Cortex of kidney (tissue), 1 donor: ENCODE measurements at places on chromosomes 1 and 21.

DNA sequence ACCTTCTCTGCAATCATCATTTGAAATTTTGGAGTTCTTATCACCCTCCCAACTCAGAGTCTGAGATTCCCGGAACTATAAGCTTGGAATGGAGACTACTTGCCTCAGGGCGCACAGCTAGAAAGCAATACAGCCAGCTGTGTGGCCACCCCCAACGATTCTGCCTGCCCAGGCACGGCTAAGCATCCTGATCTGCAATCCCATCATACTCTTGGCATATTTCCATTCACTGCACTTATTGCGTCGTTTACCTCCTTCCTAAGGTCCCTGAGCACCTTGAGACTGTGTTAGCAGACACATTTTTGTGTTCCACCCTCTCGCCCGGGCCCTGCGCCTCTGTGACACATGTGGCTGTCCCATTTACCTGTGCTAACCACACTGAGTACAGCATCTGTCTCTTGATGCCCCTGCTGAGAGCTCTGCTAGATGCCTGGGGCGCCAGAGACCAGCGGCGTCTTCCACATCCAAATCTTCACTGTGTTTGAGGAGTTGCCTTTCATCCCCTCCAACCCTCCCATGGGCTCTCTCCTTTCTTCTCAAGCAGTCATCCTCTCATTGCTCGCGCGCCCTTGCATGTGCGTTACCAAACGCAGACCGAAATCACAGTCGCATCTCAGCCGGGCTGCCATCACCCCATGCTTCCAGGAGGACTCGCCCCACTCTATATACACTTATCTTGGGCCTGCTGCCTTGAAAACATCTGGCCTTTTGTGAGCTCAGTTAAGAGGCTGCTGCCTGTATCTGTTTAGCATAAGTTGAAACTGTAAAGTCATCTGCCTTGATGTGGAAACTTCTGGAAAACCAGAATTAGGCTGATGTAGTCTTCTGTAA, 3.5 kb upstream of the CLDN19 start:
- no peak for DNase-seq

DNA sequence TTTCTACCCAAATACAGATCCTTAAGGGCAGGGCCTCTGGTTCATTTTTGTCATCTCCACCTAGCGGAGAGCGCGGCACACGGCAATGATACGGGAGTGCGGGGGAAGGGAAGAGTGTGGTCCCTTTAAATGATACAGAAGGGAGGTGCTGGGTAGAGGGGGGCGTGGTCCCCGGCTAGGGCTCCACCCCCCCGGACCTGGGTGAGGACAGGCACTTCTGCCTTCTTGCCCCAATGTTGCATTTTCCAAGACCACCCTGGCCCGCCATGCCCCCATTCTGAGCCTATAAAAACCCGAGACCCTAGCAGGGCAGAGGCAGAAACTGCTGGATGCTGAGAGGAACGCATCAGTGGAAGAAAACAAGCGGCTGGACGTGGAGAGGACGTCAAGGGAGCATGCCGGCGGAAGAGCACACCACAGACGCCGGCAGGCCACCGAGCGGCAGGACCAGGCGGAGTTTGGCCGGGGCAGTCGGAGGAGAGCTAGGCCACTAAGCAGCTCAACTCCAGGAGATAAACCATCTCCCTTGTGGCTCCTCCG, 30.0 kb downstream of the LRRC3 start:
- DNase-seq: no peak

GRCh38 chr21:39056636-39057035, 126.6 kb downstream of the PSMG1 start:
- DNase-seq: no peak

- no peak for DNase-seq
Measured at GRCh38 chr1:21511579-21512522, 2.6 kb downstream of the ALPL start.

DNA sequence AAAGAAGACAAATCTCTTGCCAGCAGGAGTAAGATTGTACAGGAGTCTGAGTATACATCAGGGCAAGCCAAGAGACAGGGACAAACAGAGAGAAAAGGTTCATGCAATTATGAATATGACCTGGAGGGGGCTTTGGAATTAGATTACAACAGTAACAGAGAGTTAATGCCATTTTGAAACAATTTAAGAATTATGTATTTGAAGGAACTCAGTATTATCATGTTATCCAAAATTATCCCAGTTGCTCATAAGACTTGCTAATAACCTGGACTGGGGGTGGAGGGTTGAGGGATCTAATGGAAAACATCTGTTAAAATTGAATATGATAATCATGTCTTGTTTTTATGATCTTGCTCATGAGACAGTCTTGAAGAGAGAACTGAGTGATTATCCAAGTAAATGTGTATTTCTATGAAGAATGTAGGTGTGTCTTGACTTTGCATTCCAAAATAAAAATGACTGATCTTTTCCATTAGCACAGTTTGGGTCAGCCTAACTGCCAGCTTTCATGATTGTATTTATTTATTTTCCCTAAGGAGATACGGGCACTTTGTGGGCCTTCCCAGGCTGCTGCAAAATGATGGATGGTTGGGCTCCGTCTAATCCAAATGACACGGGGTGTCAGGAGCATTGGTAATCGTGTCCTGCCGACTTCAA, 117.7 kb downstream of the ERG start:
- DNase-seq: no peak

DNA sequence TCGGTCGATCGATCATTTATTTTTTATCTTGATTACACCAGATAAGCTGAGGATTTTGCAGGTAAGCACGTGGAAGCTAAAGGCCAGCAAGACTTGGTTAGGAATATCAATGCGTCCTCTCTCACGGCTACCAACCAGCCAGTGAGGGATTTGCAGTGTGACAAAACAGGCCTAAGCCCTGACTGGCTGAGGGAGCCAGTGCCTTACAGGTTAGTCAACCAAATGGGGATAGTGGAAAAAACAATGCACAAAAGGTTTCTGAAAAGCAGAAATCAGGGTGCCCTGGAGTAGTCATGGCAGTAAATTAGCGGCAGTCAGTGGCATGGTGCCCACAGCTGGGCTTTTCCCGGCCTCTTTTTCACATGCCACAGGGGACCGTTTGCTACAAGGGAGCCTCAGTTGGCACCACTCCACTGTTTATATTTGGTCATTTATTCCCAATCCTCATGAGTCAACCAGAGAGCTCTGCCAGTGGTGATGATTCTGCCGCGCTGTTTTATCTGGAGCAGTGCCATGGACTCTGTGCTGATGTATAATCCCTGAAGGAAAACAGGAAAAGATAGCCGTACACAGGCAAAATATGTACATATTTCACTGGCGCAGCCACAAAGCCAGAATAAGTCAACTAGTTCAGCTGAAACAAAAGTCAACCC, 167.6 kb downstream of the RHOU start:
- DNase-seq: no peak

DNA sequence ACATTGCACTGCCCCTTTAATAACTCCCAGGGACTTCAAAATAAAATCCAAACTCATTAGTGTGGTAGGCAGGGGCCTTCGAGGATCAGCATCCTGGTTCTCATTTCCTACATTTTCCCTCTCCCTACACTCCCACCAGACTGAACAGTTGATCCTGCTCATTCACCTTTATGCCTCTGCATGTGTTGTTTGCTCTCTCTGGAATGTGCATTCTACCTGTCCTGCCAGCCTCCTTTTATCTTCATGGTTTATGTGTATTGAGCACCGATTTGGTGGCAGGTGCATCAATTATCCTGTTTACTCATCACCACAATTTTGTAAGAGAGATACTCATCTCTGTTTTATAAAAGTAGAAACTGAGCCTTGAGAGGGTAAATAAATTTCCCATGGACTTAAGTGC, 125.0 kb downstream of the ADSS2 start:
- no peak for DNase-seq

GRCh38 chr1:48472638-48473037, 634 bp upstream of the SPATA6 start:
- DNase-seq: no peak
